CD4-positive, alpha-beta T cell treated with Interleukin-10 for 1 hour (primary cell): ENCODE measurements at places on chromosomes 1 and 21.

DNA sequence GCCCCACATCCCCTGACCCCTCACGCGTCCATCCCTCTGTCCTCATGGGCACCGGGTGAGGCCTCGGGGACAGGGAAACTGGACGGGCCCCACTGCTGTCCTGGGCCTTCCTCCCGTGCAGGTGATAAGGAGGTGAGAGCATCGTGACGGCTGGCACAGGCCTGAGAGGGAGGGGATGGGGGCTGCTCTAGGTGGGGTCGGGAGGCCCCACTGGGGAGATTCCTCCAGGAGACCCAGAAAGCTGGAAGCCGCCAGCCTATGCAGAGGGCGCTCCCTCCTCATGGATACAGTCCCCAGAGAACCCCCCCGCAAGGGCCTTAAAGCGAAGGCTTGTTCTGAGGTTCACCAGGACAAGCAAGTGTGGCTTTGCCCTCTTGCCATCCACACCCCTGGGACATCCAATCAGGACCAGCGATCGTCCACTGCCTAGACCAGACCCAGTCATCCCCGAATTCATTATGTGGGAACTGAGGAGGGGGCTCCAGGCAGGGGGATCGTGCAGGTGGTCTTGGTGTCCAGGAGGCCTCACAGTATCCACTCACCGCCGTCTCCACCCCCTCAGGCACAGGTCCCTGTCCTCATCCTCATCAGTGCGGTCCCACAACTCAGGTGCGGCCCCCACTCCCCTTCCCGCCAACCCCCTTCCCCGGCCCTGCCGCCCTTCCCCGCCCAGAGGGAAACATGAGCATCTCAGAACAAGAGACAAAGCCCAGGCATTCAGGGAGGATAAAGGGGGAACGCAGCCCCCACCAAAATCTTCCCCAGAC is 45.3 kb upstream of the COL18A1 start:
- DNase-seq, result no peak

- no peak for DNase-seq
These were observed 7.0 kb downstream of the SH2D5 start for GRCh38 chr1:20725189-20726117.

- no peak for DNase-seq
These were observed 187.4 kb downstream of the CYYR1 start for GRCh38 chr21:26385721-26386120.

DNA sequence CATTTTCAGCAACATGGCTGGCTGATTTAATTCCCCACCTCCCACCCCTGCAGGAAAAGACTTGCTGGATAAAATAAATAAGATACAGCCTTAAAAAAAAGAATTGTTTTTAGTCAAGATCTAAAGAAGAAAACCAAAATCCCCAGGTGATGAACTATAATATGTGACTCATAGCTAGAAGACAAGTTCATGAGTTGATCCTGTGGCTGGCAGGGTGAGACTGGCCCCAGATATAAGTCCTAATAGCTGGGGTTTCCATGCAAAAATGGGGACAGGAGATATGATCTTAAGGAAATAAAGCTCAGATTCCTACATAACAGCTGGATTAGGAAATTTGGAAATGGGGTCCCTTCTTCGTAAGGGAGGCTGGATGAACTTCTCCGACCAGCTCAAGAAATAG is 21.9 kb upstream of the RGSL1 start:
- no peak for DNase-seq

- no peak for DNase-seq
These were observed 162.3 kb upstream of the APP start for GRCh38 chr21:26332867-26333266.

DNA sequence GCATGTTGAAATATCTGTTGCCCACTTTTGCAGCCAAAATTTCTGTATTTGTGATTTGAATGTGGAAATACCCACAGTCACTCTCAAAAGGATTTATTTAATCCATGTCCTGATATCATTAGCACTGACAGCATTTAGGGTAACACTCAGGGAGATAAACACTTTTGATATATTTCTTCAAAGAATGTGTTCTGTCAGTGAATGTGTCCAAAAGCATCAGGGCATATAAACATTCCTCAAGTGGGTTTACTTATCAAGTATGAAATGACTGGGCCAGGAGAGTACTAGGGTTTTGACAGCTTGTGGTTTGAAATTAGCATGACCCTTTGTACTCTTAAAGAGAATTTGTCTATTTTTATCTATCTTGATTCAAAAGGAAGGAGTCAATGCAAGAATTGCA is 1302.1 kb upstream of the ADGRL2 start:
- DNase-seq, result no peak

- no peak for DNase-seq
These were observed 18.4 kb upstream of the COP1 start for GRCh38 chr1:176225479-176225875.

DNA sequence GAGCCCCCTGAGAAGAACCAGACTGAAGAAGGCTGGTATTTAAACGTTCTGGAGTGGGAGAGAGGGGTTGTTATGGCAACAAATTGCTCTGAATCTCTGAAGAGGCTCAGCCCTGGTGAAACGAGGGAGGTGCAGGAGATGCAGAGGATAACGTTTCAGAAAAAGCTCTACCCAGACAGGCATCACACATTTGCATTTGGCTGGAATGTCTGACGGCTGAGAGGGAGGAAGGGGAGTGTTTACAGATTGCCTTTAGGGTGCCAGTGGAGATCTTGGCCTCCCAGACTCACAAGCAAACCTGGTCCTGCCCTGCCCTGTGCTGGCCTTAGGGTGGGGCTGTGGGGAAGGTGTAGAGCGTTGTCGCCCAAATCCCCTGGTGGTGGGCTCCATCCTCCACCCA is 169.0 kb upstream of the AJAP1 start:
- DNase-seq, result no peak

GRCh38 chr1:6037338-6037762 is 8.3 kb upstream of the KCNAB2 start:
- DNase-seq, result no peak

- DNase-seq, result peak; percentile 15
These were observed 17.0 kb downstream of the CITED4 start for GRCh38 chr1:40844887-40845878.

- no peak for DNase-seq
These were observed 71.8 kb downstream of the IER5 start for GRCh38 chr1:181160322-181160721.

DNA sequence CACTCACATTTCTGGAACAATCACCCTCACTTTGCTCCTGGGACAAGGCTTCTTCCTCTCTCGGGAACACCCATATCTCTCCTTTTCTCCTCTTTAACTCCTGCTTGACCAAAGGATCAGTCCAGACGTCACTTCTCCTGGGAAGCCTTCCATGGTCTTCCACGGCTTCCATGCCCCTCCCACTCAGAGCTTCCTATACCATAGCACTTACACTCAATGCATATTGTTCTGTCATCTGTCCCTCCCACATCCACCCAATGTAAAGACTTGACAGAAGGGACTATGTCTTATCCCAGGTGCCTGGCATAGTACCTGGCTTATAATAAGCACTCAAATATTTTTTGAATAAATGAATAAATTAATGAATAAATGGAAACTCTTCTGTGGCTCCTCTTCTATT is 28.2 kb downstream of the CD34 start:
- no peak for DNase-seq

DNA sequence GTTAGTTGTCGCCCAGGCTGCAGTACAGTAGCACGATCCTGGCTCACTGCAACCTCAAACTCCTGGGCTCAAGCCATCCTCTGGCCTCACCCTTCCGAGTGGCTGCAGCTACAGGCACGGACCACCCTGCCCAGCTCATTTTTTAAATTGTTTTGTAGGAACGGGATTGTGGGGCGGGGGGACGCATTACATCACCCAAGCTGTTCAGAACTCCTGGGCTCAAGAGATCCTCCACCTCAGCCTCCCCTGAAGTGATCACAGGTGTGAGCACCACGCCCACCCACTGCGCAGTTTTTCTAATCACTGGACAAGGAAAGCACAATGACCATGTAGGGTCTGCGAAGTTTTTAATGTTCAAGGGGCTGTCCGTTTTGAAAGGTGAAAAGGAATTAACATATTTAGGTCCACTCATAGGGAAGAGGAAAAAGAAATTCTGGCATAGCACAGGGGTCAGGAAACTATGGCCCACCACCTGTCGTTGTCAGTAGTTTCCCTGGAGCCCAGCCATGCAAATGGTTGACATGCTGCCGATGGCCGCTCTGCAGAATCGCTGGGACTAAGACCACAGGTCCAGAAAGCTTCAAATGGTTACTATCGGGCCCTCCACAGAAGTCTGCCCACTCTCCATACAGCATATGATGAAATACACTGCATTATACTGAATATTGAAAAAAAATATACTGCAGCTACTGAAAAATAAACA is 26.0 kb downstream of the SETD4 start:
- no peak for DNase-seq

GRCh38 chr1:205985330-205986005 is 17.7 kb downstream of the RAB7B start:
- DNase-seq, result no peak

DNA sequence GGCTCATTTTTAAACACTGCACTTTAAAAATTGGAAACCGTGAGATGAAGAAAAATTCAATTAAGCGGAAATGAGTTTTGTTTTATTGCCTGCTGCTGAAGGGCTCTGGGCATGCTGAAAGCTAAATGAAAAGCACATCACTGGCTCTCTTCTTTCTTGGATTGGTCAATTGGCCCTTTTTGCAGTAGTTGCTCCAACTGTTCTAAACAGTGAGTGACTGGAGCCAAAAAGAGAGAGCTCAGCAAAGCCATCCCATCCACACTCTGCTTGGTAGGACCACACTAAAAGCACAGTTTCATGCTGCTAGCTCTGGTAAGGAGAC is 48.1 kb downstream of the LHX4 start:
- no peak for DNase-seq

- DNase-seq, result peak; percentile 56
These were observed 137.4 kb downstream of the BACH1 start for GRCh38 chr21:29436143-29436542.

DNA sequence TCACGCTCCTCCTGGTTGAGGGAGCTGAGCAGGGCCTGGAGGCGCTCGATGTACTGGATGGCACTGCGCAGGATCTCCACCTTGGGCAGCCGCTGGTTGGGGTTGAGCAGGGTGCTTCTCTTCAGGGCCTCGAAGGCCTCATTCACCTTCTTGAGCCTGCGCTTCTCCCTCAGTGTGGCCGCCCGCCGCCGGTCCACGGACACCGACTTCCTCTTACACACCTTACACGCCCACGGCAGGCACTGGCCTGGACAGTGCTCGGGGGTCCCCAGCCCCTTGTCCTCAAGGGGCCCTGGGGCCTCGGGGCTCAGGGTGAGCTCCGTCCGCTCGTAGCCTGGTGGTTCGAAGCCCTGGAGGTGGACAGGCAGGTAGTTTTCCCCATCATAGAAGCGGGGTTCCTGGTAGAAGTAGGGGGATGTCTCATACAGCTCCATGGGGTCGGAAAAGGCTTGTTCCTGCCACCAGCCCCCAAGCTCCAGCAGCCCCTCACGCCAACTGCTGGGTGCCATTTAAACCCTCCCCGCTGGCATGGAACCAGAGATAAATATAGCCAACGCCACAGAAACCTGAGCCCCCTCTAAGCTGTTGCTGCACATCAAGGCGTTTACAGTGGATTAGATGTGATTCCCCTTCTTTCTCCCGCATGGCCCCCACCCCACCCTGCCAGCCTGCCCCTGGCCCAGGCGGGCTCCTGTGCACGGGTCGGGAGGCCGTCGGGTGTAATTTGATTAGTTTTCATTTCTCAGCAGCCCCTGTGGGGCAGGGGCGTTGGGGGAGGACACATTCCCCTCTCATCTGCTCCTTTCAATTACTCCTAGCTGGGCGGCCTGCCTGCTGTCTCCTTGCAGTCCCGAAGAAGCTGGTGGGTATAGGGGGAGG is at the start of gene MYOG:
TSS of gene MYOG (minus strand) at position 485 of the 879 bp plus-strand sequence. CDS start at position 434, 51 bp downstream.
- no peak for DNase-seq

- no peak for DNase-seq
These were observed 182.1 kb downstream of the TTLL7 start for GRCh38 chr1:83816836-83817235.

- peak; percentile 4 for DNase-seq
These were observed 25.8 kb downstream of the DHCR24 start for GRCh38 chr1:54861070-54861761.

DNA sequence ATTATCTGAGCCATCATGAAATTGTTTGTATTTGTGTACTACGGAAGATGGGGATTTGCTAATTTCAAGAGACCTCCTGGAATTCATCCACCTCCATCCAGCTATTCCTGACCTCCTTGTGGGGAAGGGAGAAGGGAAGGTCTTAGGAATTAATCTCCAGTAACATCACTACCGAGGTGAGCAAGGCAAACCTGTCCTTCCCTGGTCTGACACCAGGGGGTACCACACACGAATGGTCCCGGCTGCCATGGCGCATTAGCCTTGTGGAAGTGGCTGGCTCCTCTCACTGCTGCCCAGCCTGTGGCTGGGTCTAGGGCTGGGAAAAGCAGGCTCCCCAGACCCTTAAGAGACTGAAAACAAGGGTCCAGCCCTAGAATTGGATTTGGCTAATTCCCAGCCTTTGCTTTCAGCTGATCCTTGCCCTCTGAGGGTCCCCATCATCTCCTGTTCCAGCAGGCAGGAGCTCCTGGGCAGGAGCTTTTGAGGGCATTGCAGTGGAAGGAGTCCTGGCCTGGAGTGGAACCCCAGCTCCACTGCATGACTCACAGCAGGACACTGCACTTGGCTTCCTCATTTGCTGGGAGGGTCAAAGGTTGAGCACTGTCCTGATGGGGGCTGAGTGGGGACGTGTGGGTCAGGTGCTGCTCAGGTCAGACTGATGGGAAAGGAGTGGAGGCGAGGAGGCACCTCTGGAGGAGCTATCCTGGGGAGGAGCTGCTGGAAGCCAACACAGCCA is 34.8 kb downstream of the RIMS3 start:
- DNase-seq, result peak; percentile 11

DNA sequence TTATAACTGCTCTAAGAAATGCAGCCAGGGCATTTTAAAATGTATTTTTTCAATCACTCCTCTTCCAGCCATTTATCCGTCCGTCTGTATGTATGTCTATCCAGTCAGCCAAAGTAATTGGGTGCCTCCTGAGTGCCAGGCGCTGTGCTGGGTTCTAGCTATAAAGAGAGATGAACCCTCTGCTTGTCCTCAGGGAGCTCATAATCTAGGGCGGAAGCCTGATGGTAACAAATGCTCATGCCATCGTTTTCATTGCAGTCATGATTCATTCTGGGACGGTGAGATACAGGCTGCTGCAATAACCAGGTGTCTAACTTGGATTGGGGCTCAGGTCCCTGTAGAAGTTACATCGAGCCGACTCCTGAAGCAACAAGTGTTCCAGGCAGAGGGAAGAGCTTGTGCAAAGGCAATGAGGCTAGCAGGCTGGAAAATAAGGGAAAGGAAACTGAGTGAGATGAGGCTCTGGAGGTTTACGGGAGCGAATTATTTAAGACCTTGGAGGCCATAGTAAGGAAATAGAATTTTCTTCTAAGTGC is 11.6 kb downstream of the IFI6 start:
- no peak for DNase-seq

- no peak for DNase-seq
These were observed 58.5 kb upstream of the BCL10 start for GRCh38 chr1:85334962-85335361.
